ENCODE measurements at places on chromosomes 7 and 10.

DNA sequence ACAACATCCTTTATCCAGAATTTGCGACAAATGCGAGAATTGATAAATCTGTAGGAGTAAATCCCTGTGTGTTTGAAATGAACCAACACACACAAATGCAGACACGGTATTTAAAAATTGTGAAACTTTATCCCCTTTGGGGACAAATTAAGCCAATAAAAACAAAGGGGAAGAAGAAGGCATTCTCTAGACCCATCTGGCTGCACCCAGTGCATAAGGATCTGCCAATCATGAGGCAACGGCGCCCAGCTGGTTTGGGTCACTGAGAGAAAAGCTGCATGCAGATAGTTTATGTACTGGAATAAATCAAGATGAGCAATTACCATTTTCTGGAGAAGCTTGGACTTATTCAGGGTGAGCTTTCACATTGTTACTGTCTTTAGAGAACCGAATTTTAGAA is 45.7 kb downstream of the VAX1 start:
- H3K27ac ChIP-seq, result no peak overlapping the region
- H3K4me1 ChIP-seq, result no peaks in the 10 kb centered on the region
- H3K36me3 ChIP-seq, result no peaks in the 10 kb centered on the region
- no peak for DNase-seq
- no peak overlapping the region for H3K4me3 ChIP-seq
- peaks cover 10% of the 10 kb centered on the region for H3K27me3 ChIP-seq

DNA sequence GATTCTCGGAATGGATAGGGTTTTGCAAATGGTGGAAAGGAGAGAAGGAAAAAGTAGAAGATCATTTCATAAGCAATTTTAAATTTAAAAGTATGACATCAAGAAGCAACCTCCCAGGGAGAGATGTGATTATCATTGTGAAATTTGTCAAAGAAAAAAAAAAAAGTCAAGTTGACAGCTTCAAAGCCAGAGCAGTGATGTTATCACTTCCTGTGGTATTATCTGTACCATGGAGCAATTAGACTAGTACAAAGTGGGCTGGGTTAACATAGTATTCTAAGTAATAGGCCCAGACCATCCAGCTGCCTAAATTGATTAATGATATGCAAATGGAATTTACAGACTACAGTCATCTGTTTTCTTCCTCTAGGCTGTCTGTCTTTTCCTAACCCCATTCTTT is 84.0 kb upstream of the NPY start:
- no peak for DNase-seq
- no peak overlapping the region for H3K27ac ChIP-seq

GRCh38 chr7:133071506-133071905 is 10.4 kb downstream of the CHCHD3 start:
- H3K4me3 ChIP-seq, result no peak overlapping the region
- H3K27me3 ChIP-seq, result no peaks in the 10 kb centered on the region
- no peaks in the 10 kb centered on the region for H3K4me1 ChIP-seq
- H3K36me3 ChIP-seq, result peaks cover 5% of the 10 kb centered on the region

GRCh38 chr7:23175938-23176337 is 5.9 kb upstream of the NUP42 start:
- no peak for DNase-seq
- H3K36me3 ChIP-seq, result peaks cover 5% of the 10 kb centered on the region
- H3K27ac ChIP-seq, result no peak overlapping the region
- H3K4me1 ChIP-seq, result no peaks in the 10 kb centered on the region
- H3K27me3 ChIP-seq, result no peaks in the 10 kb centered on the region

All from GM23248 (cell line).